ENCODE measurements at places on chromosomes 2 and 18. TPM values are rescaled to one million over a fixed set of nuclear protein-coding genes. Genes with fewer than 3 reads are reported as not detected.

DNA sequence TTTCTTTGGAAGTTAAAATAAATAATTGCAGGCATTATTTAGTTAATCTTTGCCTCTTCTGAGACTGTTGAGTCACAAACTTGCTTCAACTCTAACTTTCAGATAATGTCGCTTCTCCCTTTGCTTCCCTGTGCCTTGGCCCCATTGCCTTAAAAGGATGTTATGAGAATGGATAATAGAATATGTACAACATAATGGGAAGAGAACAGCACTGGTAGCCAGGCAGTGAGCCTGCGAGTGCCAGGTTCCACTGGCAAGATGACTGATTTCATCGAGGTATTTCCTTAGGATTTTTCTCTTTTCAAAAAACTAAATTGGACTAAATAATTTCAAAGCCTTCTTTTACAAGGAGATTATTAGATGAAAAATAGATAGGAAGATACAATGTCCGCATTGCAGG, 420.9 kb downstream of the TGIF1 start:
- H3K36me3 ChIP-seq = no peaks in the 10 kb centered on the region
- H3K4me3 ChIP-seq = no peak overlapping the region
- peaks cover 9% of the 10 kb centered on the region for H3K27me3 ChIP-seq
- H3K27ac ChIP-seq = no peak overlapping the region

GRCh38 chr18:79447703-79448367, 52.1 kb downstream of the NFATC1 start:
- no peak overlapping the region for H3K27ac ChIP-seq
- H3K4me3 ChIP-seq = no peak overlapping the region
- DNase-seq = no peak
- H3K36me3 ChIP-seq = peaks cover 7% of the 10 kb centered on the region
- H3K4me1 ChIP-seq = peaks cover 30% of the 10 kb centered on the region

DNA sequence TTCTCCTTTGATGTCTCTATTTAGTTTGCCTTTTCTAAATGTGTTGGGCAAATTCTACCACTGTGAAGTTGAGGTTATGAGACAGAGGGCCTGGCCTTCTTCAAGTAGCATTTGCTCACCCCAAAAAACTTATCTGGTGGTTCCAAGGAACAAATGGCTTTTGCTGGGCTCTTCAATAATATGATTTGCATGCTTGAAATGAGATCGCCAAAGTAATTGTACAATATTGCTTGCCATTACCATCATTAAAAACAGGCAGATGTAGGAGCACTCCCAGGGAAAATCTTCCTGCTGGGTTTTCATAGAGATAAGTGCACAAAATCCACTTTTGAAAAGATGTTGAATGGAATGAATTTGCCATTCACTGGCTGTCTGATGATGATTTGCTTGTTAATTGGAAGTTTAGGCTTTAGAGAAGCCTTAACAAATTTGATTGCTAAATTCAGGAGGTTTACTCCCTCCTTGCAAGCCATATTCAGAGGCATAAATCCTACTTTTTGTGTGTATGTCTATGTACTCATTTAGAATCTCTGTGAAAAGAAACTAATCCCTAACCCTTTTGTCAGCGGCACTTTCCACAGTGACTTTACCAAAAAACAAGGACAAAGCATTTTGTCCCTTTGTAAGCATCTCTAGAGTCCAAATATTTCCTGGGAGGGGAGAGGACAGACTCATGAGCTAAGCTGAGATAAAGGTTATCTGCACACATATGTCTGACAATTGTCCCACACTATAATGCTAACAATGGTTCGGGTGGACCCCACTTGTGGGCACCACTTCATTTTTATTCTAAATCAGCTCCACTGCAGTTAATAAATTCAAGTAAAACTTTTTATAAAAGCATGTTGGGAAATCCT, 240.8 kb upstream of the PIK3C3 start:
- no peak overlapping the region for H3K4me3 ChIP-seq
- H3K27ac ChIP-seq = no peak overlapping the region
- no peaks in the 10 kb centered on the region for H3K4me1 ChIP-seq
- no peaks in the 10 kb centered on the region for H3K36me3 ChIP-seq

GRCh38 chr18:70448588-70448987, 159.7 kb downstream of the SOCS6 start:
- H3K27ac ChIP-seq = no peak overlapping the region
- no peak for DNase-seq
- H3K27me3 ChIP-seq = peaks cover 4% of the 10 kb centered on the region
- no peak overlapping the region for H3K4me3 ChIP-seq
- H3K36me3 ChIP-seq = peaks cover 2% of the 10 kb centered on the region

DNA sequence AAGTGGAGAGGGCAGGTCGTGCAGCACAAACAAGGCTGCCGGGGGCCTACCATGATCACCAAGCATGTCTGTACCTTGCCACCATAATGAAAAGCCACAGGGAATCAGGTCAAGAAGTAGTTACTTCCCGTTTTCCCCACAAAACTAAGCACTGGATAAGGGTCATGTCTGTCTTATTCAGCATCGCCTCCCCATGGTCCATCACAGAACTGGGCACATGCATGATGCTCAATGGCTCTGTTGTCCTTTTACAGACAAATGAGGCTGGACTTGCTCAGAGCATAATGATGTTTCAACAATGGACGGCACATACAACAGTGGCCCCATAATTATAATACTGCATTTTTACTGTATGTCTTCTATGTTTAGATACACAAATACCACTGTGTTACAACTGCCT, 27.5 kb downstream of the REEP1 start:
- peaks cover 14% of the 10 kb centered on the region for H3K27me3 ChIP-seq
- DNase-seq = no peak
- H3K27ac ChIP-seq = no peak overlapping the region
- peaks cover 11% of the 10 kb centered on the region for H3K4me1 ChIP-seq

- H3K36me3 ChIP-seq = peaks cover 17% of the 10 kb centered on the region
- H3K4me1 ChIP-seq = peaks cover 26% of the 10 kb centered on the region
- H3K27ac ChIP-seq = peak overlapping the region; percentile 95
Observed at GRCh38 chr2:10584843-10585475, 104.8 kb downstream of the NOL10 start.

DNA sequence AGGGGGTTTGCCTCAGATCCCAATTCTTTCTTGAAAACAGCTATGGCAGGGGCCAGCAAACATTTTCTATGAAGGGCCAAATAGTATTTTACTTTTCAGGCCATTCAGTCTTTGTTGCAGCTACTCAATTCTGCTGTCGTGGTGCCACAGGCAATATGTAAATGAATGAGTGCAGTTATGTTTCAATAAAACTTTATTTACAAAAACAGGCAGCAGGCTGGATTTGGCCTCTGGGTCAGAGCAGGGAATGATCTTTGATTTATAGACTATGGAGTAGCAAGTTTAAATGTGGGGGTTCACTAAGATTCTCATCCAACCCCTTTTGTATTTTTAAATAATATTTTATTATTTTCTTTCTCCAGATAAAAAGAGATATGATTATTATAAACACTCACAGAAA, 72.4 kb downstream of the IRS1 start:
- no peak overlapping the region for H3K27ac ChIP-seq
- H3K36me3 ChIP-seq = peaks cover 2% of the 10 kb centered on the region
- no peak overlapping the region for H3K4me3 ChIP-seq
- no peaks in the 10 kb centered on the region for H3K27me3 ChIP-seq
- DNase-seq = no peak

DNA sequence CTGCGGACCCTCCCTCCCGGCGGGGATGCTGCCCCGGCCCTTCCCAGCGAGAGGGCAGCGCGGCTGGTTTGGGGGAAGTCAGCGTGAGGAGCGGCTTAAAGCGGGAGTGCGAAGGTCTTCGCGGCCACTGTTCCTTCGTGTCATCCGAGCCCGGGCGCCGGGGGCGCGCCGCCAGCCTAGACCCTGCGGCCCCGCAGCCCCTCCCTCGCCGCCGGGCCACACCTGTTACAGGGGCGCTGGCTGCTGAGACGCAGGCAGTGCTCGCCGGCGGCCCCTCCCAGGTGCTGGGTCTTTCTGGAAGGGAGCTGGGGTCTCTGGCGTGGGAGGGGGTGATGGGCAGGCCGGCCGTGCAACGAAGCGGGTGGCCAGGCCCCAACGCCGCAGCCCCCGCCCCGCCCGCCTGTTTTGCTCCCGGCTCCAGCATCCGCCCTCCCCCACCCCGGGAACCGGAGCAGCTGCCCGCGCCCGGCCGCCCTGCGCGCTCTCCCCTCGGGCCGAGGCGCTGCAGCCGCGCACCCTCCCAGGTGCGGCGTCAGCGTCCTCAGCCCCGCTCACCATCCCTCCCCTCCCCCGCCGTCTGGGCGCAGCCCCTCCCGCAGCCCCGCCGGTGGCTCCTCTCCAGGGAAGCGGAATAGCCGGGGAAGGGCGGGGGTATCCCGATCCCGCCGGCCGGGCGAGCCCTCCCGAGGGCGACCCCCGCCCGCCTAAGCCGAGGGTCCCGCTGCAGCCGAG, 727 bp downstream of the KIF1A start:
- peaks cover 7% of the 10 kb centered on the region for H3K4me1 ChIP-seq
- no peak overlapping the region for H3K27ac ChIP-seq
- peaks cover 29% of the 10 kb centered on the region for H3K27me3 ChIP-seq
- DNase-seq = no peak
- H3K36me3 ChIP-seq = peaks cover 10% of the 10 kb centered on the region
- peak overlapping the region; percentile 63 for H3K4me3 ChIP-seq

DNA sequence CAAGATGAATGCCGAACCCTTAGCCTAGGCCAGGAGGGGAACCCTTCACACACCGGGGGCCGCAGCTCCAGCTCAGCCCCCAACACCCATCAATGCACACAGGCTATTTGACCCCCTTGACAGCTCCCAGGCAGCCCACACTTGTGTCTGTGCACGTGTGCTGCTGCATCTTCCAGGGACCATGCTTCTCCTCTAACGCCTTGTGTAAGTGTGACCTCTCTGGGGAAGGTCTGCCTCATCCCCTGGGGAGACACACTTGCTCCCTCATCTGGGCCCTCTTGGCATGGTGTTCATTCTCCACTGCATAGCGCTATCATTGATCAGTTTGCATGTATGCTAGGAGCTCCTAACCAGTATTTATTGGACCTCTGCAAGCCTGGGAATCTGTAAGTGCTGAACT, 120.0 kb upstream of the FHL2 start:
- no peaks in the 10 kb centered on the region for H3K36me3 ChIP-seq
- H3K27ac ChIP-seq = no peak overlapping the region
- H3K4me1 ChIP-seq = peaks cover 32% of the 10 kb centered on the region
- peaks cover 22% of the 10 kb centered on the region for H3K27me3 ChIP-seq
- no peak overlapping the region for H3K4me3 ChIP-seq
- DNase-seq = no peak

DNA sequence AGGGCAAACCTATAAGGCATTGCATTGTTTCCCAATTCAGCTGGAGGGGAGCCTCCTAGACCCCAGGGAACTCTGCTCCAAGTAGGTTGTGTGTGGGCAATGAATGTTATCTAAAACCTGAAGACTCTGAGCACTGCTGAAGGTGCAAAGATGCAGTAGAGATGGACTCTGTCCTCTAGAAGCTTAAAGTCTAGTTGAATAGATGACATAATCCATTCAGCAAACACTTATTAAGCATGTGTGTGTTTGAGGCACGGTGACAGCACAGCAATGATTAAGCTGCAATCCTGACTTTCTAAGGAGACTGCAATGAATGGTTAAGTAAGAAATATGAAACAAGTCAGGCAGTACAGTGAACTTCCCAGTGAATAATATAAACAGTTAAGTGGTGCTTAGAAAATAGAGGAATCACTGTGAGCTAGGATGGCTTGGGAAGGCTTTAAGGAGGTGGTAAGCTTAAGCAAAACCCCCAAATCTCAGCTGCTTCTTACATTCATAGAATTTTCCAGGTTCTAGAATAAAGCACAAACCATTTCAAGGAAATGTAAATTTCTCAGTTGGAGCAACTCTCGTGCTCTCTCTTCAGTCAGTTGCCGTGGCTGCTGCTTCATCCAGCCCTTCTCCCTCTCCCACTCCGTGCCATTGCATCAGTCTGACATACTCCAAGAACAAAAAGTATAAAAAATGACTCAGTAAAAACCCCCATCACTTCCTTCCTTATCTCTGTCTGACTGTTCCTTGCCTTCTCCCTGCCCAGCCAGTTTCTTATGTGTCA, 19.1 kb downstream of the MXD1 start:
- no peak for DNase-seq
- H3K4me1 ChIP-seq = peaks cover 38% of the 10 kb centered on the region
- H3K27me3 ChIP-seq = no peaks in the 10 kb centered on the region
- peak overlapping the region; percentile 97 for H3K27ac ChIP-seq
- peak overlapping the region; percentile 51 for H3K4me3 ChIP-seq

GRCh38 chr18:12011957-12012549, 30.7 kb downstream of the IMPA2 start:
- DNase-seq = peak; percentile 42
- H3K27me3 ChIP-seq = no peaks in the 10 kb centered on the region
- H3K36me3 ChIP-seq = peaks cover 3% of the 10 kb centered on the region

- H3K27ac ChIP-seq = no peak overlapping the region
- H3K4me3 ChIP-seq = no peak overlapping the region
- H3K27me3 ChIP-seq = no peaks in the 10 kb centered on the region
- peaks cover 5% of the 10 kb centered on the region for H3K4me1 ChIP-seq
Observed at GRCh38 chr2:236633219-236633570, 63.6 kb downstream of the ACKR3 start.

Gene FBXO48
- total RNA-seq = 0.63 TPM

Gene HOXD9
- not detected for total RNA-seq

Gene ZNF396
- 1.4 TPM for total RNA-seq
